ENCODE measurements at places on chromosomes 1 and 21.

GRCh38 chr1:168637350-168637991, 61.1 kb downstream of the XCL1 start:
- no peak for DNase-seq

DNA sequence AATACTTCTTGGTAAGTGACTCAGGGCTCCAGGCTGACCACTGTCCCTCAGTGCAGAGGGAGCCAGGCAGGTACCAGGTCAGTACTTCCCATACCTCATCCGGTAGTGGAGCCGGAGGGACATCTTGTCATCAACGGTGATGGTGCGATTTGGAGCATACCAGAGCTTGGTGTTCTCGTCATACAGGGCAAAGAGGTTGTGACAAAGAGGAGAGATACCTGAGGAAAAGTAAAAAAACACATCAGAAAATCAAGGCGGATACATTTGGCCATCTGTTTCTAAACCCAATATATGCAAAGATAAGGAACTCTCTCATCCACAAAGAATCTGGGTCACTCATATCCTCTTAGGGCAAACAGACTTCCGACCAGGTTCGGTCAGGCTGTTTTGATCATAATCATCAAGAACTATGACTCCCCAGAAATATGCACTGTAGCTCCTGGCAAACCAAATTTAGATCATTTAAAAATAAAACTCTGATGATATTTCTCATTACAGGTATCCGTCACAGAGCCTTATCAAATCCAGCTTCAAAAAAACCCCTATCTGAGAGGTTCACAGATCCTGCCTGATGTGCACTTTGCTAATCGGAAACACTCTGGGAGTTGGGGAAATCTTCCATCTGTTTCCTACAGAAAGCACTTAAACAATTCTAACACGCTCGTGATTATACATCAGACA, 87.3 kb downstream of the JAK1 start:
- DNase-seq = peak; percentile 11

GRCh38 chr1:45516465-45516864, 5.2 kb downstream of the PRDX1 start:
- DNase-seq = no peak

DNA sequence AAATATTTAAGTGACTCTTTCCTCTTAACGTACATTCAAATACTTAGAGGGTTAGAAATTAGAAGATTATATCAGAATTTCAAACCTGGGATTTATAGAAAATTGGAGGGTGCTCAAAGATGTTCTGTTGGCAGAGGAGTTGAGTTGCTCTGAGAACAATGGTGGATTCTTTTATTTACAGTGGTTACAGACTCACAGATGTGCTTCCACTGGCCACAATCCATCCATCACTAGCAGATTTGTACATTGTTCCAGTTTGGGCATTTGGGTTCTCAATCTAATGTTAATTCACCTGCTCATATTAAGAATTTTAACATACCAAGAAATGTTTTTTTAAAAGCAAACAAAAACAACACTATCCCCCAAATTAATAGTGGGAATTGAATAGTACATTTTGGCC, 23.5 kb downstream of the DNAJC6 start:
- no peak for DNase-seq

- DNase-seq = no peak
These were observed 49.9 kb upstream of the HAO2 start for GRCh38 chr1:119318466-119319309.

Data from AG10803 (cell line).